ENCODE measurements at places on chromosomes 7 and 10. TPM values are rescaled to one million over a fixed set of nuclear protein-coding genes. Genes with fewer than 3 reads are reported as not detected.

DNAH11 gene
- not detected for total RNA-seq

UFSP1 gene
- 3.1 TPM for total RNA-seq

FAM25A gene
- total RNA-seq, result not detected

RTKN2 gene
- total RNA-seq, result under 0.01 TPM

ZCWPW1 gene
- 1.2 TPM for total RNA-seq

PRF1 gene
- total RNA-seq, result not detected

SPRN gene
- not detected for total RNA-seq

CNPY1 gene
- total RNA-seq, result not detected

BTBD16 gene
- total RNA-seq, result not detected

CH25H gene
- total RNA-seq, result 3.8 TPM

IQUB gene
- total RNA-seq, result 0.17 TPM

KCNH2 gene
- not detected for total RNA-seq

GRID1 gene
- not detected for total RNA-seq
